ENCODE measurements at places on chromosomes 2 and 18.
A peak's percentile ranks its signal among the peaks of the same experiment; 100 is the strongest.

GRCh38 chr2:128868686-128869551 is 550.3 kb upstream of the HS6ST1 start:
- no peak for DNase-seq

GRCh38 chr18:79940126-79940813 is 11.2 kb downstream of the SLC66A2 start:
- DNase-seq: no peak

- no peak for DNase-seq
Observed at GRCh38 chr2:38960609-38961320, 71.1 kb downstream of the ARHGEF33 start.

- DNase-seq: no peak
Observed at GRCh38 chr2:65863713-65864112, 431.3 kb upstream of the SPRED2 start.

DNA sequence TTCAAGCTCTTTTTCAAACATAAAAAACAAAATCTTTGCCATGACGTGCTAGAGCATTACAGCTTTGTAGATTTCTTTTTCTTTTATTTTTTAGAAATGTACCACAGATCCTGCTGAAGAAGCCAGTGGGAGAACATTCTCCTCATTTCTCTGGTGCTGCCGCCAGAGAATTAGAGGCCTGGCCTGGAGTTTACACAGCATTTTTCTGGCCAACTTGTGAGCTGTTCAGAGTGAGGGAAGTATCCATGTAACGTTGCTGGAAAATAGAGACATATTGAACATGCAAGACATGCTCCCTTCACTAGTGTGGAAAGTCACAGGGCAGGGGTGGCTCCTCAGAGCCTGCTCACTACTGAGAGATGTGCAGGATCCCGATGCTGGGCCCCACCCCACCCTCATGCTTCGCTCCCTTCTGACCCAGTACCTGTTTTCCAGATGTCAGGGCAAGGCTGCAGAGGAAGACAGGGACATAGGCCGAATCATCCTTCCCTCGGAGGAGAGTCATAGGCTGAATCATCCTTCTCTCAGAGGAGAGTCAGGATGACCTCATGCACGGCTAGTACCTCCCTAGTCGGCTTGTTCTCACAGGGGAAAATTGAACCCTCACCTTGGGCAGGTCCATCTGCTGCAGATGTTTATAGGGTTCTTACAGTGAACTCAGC is 298.5 kb downstream of the INSIG2 start:
- peak; percentile 44 for DNase-seq

GRCh38 chr2:227103583-227103982 is 60.4 kb downstream of the COL4A4 start:
- DNase-seq: no peak

GRCh38 chr2:198054299-198054698 is 249.9 kb downstream of the PLCL1 start:
- no peak for DNase-seq

- no peak for DNase-seq
Observed at GRCh38 chr18:32908424-32908805, 135.6 kb upstream of the KLHL14 start.

- DNase-seq: no peak
Observed at GRCh38 chr2:181123798-181124231, 143.4 kb downstream of the UBE2E3 start.

- peak; percentile 16 for DNase-seq
Observed at GRCh38 chr2:84022810-84023431, 436.2 kb downstream of the SUCLG1 start.

DNA sequence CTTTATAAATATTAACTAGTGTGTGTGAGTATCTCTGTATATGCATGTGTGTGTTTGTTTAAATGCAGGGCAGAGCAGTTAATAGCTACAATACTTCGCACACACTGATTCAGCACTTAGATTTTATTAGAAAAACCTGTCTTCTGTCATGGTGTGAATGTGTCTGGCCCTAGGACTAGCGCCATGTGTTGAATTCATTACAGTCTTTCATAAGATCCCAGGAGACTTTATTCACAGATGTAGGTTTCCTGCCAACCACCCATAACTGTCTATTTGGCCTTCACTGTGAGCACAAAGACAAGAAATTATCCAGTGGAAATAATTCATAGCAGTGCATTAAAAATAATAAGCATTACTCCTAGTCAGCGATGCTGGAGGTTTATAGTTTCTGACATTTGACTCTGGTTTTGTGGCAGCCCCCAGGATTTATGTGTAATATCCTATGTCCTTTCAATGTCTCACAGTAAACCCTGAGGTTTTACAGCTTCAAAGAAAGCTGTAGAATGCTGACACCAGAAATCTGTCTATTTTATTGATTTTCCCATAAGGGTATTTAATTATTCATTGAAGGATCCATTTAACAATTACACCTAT is 93.9 kb downstream of the ZNF804A start:
- DNase-seq: no peak

DNA sequence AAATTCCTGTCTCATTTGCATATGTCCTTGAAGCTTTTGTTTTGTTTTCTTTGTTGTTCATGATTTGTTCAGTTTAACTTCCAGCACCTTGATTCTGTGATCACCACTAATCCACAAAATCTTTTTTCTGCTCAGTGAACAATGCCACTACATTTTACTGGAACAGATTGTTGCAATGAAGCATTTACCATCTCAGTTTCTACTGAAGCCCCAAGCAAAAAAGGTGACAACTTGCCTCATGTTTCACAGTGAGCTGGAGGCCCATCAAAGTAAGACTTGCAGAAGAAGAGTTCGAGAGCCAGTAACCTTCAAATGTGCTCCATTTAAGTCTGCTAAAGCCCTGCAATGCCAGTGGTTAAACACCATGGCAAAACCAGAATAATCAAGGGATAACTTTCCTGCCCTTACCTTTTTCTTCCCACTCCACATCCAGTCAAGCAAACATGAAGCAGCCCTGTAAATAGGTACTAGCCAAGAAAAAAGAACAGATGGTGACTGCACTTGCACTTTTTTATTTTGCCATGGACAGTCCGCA is 25.7 kb upstream of the PDE1A start:
- no peak for DNase-seq

DNA sequence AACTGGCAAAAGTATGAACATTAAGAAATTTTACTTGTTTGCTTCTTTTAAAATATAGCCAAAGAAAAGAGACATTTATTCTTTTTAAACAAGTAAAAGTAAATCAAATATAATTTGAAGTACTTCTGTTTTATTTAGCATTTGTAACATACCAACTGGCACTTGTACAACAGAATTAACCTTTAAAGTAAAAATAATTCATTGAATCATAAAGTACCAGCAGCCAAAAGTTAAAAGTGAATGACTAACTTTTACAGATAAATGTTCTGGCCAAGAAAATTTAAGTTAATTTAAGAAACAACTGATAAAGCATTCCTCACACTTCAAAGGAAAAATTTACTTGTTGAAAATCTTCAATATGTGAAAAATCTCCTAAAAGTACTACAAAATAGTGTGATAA is 23.8 kb downstream of the RTTN start:
- no peak for DNase-seq

DNA sequence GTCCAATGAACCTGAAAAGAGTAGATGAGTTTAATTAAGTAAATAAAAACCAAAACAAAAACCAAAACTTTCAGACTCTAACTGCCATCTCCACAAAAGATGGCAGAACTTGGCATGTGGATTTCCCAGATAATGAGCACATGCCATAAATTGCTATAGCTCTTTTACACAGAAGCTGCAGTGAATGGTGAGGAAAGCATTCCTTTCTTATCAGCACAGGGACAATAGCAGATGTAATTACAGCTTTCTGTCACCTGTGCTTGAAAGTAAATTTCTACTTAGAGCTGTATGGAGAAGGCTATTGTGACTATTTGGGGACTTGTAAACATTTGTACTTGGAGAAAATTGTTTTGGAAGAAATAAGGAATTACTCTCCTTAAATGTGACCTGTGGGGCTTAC is 378.4 kb downstream of the RPRM start:
- no peak for DNase-seq

- DNase-seq: peak; percentile 61
Observed at GRCh38 chr2:26770986-26771586, 7.0 kb downstream of the SLC35F6 start.

DNA sequence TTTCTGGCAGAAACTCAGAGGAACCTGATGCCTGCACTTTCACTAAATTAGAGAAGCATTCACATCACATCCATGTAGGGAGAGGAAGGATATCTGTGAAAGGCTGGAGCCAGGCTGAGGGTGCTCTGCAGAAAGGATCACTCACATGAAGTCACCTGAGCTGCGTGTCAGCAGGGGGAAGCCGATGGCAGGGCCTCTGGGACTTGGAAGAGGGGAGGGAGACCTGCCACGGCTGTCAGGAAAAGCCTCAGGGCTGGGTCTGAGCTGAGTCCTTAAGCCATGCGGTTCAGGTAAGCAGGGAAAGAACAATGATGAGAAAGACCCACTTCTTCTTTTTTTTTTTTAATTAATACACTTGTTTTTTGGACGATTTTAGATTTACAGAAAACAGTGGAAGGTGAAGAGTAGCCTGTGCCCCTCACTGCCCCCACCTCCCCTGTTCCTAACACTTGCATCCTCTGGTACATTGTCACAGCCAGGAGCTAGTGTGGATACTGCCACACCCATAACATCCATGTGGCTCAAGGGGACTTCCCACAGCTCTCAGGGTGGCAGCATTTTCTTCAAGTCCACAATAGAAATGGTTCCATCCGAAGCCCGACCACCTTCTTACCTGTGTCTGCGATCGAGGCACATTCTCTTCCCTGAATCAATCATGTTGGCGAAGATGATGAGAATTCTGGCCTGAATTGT is 156.5 kb upstream of the TPO start:
- DNase-seq: no peak

DNA sequence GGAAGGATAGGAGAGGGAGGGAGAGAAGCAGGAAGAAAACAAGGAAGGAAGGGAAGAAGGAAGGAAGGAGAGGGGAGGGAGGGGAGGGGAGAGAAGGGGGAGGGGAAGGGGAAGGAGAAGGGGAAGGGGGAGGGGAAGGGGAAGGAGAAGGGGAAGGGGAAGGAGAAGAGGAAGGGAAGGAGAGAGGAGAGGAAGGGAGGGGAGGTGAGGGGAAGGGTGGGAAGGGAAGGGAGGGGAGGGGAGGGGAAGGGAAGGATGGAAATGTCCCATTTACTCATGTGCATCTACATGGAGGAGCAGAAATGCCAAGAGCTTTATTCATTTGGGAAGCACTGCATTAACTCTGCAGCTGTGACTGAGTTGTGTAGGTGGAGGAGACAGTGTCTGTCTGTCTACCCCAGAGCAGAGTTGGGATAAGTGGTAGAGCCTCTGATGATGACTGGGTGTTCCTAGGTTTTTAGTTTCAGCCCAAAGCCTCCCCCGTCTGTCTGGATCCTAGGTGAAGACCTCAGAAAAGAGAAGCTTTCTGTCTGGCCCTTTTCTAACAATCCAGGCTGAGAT is 131.3 kb downstream of the COL6A3 start:
- DNase-seq: no peak

- no peak for DNase-seq
Observed at GRCh38 chr2:122469147-122469546, 713.7 kb downstream of the TSN start.

DNA sequence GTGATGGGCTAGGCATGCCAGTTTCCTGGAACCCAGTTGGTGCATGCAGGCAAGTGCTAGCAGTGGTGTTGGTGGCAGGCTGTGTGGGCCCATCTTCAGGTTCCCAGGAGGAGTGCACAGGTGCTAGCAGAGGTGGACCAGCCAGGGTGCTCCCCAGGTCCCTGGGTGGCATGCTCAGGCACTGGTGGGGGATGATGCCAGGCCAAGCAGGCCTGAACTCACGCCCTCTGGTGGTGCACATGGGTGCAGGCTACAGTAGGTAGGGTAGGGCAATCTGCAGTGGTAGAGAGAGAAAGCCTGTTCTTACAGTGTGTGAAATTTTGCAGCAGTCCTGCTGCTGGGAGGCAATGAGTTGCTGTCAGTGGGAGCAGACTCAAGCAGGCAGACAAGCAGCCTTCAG is 1651.8 kb downstream of the DPP10 start:
- DNase-seq: no peak

DNA sequence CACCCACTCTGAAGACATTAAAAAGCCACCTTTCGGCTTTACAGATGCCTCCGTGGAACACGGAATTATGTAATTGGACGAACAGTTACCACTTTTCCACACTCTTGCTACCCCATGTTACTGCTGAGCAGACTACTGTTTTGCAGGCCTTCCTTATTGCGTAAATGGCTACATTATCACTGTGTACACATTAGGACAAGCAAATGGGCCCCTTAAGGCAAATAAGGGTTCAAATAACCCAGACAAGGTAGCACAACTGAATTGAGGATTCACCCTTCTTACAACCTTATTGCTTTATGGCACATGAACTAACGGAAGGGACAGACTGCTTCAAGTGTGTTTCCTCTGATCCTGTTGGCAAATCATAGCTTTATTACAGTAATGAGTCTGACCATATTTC is 832.2 kb upstream of the FANCL start:
- no peak for DNase-seq

- DNase-seq: no peak
Observed at GRCh38 chr2:74554820-74555531, 456 bp downstream of the DOK1 start.

DNA sequence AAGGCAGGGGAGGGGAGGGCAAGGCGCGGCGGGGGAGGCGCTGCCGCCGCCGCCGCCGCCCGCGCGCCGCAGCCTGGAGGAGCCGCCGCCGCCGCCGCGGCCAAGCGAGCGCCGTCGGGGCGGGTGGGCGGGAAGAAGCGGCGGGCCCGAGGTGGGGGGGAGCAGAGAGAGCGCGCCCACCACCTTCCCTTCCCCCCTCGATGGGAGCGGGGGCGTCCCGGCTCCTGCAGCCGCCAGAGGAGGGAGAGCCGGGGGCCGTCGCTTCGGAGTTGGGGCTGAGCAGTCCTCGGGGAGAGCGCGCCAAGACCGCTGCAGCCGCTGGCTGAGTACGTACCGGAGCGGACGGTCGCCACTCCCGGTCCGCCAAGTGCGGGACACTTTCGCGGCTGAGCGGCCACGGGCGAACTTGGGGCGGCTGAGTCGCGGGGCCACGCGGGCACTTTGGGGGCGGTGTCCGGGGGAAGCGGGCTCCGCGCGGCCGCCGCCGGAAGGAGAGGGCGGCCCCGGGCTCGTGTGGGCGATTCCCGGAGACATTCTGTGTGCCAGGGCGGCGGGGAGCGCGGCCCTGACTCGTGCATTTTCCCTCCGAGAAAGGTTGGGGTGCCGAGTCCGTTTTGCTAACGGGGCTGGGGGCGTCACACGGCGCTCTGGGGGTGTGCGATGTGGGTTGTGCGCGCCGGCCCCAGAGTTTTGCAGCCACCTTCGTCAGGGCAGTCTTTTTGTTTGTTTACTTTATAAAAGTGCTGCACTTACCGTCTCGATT is at the start of gene NAB1:
NAB1 (plus strand) TSS at position 49 of the 763 bp plus-strand sequence. CDS start 10,094 bp downstream, outside the sequence.
- DNase-seq: no peak

GRCh38 chr2:99569386-99569785 is 79.6 kb upstream of the REV1 start:
- DNase-seq: no peak

DNA sequence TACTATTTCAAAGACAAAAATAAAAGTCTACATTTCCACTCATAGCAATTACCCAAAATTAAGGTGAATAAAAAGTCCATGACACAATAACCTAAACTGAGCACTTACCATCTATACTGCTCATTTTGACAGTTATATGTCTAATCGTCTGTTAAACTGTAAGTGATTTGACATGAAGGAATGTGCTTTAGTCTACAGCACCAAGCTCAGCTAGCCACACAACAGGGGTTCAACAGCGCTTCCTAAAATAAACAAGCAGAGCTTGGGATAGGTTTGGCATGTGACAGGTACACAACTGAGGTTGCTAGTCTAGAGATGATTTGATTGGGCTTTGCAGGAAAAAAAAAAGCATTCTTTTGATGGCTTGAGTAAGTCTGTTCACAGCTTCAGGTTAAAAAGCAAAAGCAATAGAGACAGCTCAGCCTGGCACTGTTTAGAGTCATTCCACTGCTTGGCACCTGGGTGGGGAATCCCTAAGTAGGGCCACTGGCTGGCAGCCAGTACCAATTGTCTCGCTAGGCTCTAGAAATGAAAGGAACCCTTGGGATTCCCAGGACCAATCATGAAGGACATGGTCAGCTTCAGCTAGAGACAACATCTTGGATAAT is 78.6 kb downstream of the BARD1 start:
- DNase-seq: no peak
